ENCODE measurements at places on chromosomes 1 and 21. TPM values are rescaled to one million over a fixed set of nuclear protein-coding genes. Genes with fewer than 3 reads are reported as not detected.
A peak's percentile ranks its signal among the peaks of the same experiment; 100 is the strongest.

GRCh38 chr21:15826147-15826780, 96.5 kb downstream of the USP25 start:
- H3K27ac ChIP-seq, result no peak overlapping the region
- H3K4me3 ChIP-seq, result no peak overlapping the region
- H3K36me3 ChIP-seq, result peaks cover 10% of the 10 kb centered on the region
- no peaks in the 10 kb centered on the region for H3K27me3 ChIP-seq
- no peak for DNase-seq

DNA sequence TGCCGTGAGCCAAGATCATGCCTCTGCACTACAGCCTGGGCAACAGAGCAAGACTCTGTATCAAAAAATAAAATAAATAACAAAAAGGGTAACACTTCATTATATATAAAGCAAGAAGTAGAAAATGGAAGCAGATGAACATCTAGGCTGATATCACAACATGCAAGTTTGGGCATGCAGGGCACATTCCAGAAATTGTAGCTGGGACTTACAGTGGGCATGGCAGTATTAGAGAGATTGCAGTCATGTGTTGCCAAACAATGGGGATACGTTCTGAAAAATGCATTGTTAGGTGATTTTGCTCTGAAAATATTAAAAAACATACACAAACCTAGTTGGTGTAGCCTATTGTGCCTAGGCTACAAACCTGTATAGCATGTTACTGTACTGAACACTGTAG, 441.0 kb upstream of the PRMT6 start:
- DNase-seq, result no peak
- no peak overlapping the region for H3K27ac ChIP-seq
- no peak overlapping the region for H3K4me3 ChIP-seq

DNA sequence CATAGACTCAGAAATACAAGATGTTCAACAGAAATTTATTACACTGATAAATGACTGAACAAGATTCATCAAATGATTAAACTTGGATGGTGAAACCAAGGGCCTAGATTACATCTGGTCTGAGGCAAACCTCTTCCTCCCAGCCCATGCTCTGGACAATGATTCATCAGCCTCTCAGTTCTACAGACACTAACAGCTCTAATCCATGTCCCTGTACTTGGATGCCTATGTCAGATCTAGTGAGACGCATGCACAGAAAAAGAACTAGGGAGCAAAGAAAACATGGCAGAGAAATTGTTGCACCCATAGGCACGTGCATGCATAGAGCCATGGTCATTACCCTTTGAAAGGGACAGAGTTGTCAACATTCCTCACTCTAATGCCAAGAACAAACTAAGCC, 250.1 kb downstream of the KCNH1 start:
- no peak overlapping the region for H3K4me3 ChIP-seq
- H3K27me3 ChIP-seq, result no peaks in the 10 kb centered on the region
- H3K36me3 ChIP-seq, result peaks cover 9% of the 10 kb centered on the region
- H3K27ac ChIP-seq, result peak overlapping the region; percentile 95

DNA sequence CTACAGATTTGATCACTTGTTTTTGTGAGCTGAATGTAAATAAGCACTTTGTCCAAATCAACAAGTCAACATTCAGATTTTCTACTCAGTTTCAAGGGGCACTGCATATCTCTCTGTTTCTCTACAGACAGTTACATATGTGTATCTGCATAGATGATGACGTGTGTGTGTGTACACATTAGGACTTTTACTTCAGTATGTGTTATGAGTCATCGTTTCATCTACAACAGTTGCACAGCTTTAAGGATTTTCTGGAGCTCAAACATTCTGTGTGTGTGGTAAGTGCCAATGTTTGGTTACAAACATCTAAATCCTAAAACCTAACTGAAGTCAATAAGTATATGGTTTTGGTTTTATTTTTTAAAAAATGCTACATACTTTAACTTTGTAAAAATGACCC, 494.5 kb upstream of the PBX1 start:
- no peak overlapping the region for H3K4me3 ChIP-seq
- H3K27ac ChIP-seq, result no peak overlapping the region
- no peaks in the 10 kb centered on the region for H3K27me3 ChIP-seq

SLFNL1 gene
- total RNA-seq, result not detected

TIE1 gene
- not detected for total RNA-seq
